ENCODE measurements at places on chromosomes 5 and 9.

- no peaks in the 10 kb centered on the region for H3K27me3 ChIP-seq
- H3K4me1 ChIP-seq = no peaks in the 10 kb centered on the region
- H3K36me3 ChIP-seq = no peaks in the 10 kb centered on the region
- no peak overlapping the region for H3K4me3 ChIP-seq
- DNase-seq = no peak
- no peak overlapping the region for H3K27ac ChIP-seq
Observed at GRCh38 chr5:17723876-17724275, 89.6 kb downstream of the TAF11L14 start.

DNA sequence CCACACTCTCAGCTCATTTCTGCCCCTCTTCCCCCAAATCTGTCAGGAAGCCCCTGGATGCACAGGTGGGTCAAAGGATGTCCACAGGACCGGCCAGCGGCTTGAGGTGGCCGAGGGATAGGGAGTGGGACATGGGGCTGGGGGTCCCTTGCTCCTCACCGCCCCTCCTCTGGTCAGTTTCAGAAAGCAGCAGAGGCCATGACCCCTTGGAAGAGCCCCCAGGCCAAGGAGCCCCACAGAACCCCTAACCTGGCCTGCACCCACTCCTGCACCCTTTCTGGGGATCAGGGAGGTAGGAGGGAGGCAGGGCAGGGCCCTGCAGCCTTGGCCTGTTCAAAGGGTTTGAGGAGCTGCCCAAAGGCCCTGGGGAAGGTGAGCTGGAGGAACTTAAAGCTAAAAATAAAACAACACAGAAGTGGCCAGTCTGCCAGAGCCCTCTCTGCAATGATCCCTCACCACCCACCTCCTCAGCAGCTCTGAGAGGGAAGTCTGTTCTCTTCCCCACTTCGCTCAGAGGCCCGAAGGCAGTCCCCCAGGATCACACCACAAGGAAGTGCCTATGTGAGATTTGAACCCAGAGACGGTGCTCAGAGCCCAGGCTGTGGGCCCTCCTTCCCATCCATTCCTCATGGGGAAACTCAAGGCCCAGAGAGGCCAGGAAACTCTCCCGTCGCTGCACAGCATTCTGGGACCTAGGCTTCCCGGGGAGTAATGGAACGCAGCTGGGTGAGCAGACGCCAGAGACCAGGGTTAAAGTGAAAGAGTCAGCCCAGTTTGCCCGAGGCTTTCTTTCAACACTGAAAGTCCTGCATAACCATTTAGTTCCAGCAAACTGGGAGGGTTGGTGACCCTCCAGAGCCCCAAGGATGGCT, 910 bp downstream of the ENG start:
- H3K27me3 ChIP-seq = no peaks in the 10 kb centered on the region
- no peaks in the 10 kb centered on the region for H3K4me1 ChIP-seq
- no peak for DNase-seq
- no peaks in the 10 kb centered on the region for H3K36me3 ChIP-seq
- peak overlapping the region; percentile 39 for H3K4me3 ChIP-seq
- H3K27ac ChIP-seq = peak overlapping the region; percentile 69

DNA sequence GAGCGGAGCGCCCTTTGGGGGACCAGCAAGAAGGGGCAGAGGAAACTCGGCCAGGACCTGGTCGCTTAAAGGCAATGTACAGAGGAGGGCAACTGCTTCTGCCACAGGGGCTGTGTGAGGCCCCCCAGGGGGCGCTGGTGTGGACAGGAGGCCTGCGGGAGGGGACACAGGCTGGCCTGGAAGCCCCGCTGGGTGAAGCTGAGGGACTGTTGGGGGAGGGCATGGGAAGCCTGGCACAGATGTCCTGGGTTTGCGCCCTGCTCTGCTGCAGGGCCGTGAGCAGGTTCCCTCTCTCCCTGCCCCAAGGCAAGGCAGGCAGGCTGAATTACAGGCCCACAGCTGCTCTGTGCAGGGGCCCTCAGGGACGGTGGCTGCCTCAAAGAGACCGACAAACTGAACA, 5.4 kb downstream of the MED22 start:
- peaks cover 8% of the 10 kb centered on the region for H3K4me1 ChIP-seq
- H3K36me3 ChIP-seq = peaks cover 17% of the 10 kb centered on the region
- DNase-seq = no peak
- no peaks in the 10 kb centered on the region for H3K27me3 ChIP-seq

GRCh38 chr5:56412601-56413379, 179.7 kb upstream of the ANKRD55 start:
- H3K27ac ChIP-seq = no peak overlapping the region
- peak; percentile 6 for DNase-seq
- no peaks in the 10 kb centered on the region for H3K27me3 ChIP-seq
- H3K4me3 ChIP-seq = no peak overlapping the region
- H3K36me3 ChIP-seq = no peaks in the 10 kb centered on the region

- H3K27me3 ChIP-seq = no peaks in the 10 kb centered on the region
- H3K4me1 ChIP-seq = no peaks in the 10 kb centered on the region
- no peak for DNase-seq
- H3K4me3 ChIP-seq = no peak overlapping the region
Observed at GRCh38 chr9:93461821-93462220, 8.4 kb upstream of the FAM120AOS start.

DNA sequence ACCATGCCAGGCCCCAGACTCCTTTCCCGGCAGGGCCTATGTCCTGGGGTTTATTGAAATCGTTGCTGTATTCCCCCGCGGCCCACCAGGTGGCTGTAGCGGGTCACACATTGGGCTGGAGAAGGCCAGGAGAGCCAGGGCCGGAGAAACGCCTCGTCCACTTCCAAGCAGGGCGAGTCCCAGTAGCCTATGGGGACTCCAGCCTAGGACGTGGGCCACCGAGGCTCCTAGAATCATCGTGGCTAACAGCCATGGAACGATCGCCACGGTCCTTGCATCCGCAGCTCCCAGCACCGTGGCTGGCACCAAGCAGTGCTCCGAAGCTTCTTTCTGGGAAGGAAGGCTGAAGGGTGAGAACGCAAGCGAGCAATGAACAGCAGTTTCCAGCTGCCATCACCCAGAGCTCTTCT, 87.7 kb downstream of the ENTREP1 start:
- no peaks in the 10 kb centered on the region for H3K36me3 ChIP-seq
- H3K4me3 ChIP-seq = no peak overlapping the region
- no peaks in the 10 kb centered on the region for H3K27me3 ChIP-seq
- H3K27ac ChIP-seq = no peak overlapping the region
- no peak for DNase-seq

- DNase-seq = no peak
- no peaks in the 10 kb centered on the region for H3K4me1 ChIP-seq
- no peaks in the 10 kb centered on the region for H3K36me3 ChIP-seq
- no peak overlapping the region for H3K27ac ChIP-seq
- H3K27me3 ChIP-seq = no peaks in the 10 kb centered on the region
Observed at GRCh38 chr9:79542735-79543620, 28.8 kb upstream of the TLE4 start.

- H3K4me3 ChIP-seq = no peak overlapping the region
- no peaks in the 10 kb centered on the region for H3K36me3 ChIP-seq
- no peaks in the 10 kb centered on the region for H3K4me1 ChIP-seq
- H3K27ac ChIP-seq = no peak overlapping the region
- no peak for DNase-seq
Observed at GRCh38 chr9:6305954-6306563, 22.1 kb upstream of the TPD52L3 start.

- H3K4me3 ChIP-seq = peak within 1 kb of the TSS; percentile 65
- peaks cover 11% of the 10 kb centered on the region for H3K4me1 ChIP-seq
- DNase-seq = peak; percentile 79
- H3K27ac ChIP-seq = peak within 1 kb of the TSS; percentile 87
- H3K36me3 ChIP-seq = no peaks in the 10 kb centered on the region
Observed at GRCh38 chr5:147509710-147510651, at the start of gene DPYSL3. DPYSL3 (minus strand) TSS chr5:147510068; CDS start chr5:147509858, 210 bp downstream.

DNA sequence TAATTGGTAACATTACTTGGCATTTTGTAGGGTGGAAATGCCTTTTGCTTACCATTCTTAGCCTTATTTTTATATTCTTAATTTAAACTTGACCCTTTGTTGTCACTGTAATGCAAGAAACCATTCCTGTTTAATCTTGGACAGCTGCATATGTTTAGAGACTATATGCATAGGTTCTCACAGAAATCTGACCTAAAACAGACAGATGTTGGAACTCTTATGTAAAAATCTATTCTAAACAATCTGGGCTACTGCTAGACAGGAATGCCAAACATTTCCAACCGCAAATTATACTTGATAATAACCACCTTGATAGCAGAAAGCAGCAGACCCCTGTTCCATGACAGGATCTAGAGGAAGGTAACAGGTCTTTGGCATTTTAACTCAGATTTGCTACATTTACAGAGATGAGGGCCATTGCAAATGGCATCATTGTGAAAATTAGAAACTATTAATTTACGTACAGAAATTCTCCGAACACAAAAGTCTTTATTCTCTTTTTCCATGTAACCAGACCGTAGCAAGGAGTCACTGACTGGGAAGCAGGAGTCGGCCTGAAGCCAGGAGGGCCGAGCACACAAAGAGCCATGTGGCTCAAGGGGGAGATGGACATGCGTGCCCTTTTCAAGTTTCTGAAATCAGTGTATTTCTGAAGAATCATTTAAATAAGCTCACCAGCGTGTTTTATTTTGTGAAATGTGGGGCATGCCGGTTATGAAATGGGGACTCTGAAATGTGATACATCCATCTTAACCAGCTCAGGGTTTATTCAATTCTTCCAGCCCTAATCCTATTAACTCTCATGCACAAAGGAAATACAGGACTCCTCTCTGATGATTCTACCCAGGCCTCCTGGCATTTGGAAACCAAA, 139.3 kb downstream of the AOPEP start:
- H3K36me3 ChIP-seq = no peaks in the 10 kb centered on the region
- H3K4me3 ChIP-seq = no peak overlapping the region
- H3K4me1 ChIP-seq = no peaks in the 10 kb centered on the region
- H3K27ac ChIP-seq = peak overlapping the region; percentile 79
- H3K27me3 ChIP-seq = no peaks in the 10 kb centered on the region
- DNase-seq = no peak

DNA sequence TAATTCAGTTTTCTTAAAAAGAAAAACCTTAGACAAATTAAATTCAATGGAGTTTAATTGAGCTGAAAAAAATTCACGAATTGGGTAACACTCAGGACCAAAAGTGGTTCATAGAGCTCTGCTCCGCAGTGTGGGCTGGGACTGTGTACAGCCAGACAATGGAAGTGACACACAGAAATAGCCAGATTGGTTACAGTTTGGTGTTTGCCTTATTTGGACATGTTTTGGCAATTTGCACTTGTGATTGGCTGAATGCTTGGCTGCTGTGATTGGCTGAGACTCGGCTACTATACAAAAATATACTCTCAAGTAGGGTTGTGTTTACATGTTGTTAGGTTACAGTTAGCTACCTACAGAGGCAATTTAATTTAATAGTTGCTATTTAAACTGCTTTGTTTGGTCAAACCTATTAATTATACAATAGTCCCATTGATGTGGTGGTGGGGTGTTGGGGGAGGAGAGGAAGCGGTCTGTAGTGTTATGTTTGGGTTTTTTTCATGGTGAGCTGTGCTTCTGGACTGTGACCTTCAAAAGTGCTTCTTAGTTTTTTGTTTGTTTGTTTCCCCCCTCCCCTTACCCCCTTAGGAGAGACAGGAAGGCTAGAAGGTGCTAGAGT, 95.2 kb downstream of the CNTLN start:
- no peak for DNase-seq
- no peaks in the 10 kb centered on the region for H3K27me3 ChIP-seq
- H3K27ac ChIP-seq = no peak overlapping the region
- no peaks in the 10 kb centered on the region for H3K4me1 ChIP-seq
- no peak overlapping the region for H3K4me3 ChIP-seq
- H3K36me3 ChIP-seq = no peaks in the 10 kb centered on the region

GRCh38 chr5:169173372-169173771, 127.6 kb downstream of the SLIT3 start:
- H3K27ac ChIP-seq = no peak overlapping the region
- no peaks in the 10 kb centered on the region for H3K36me3 ChIP-seq
- H3K4me1 ChIP-seq = no peaks in the 10 kb centered on the region
- H3K4me3 ChIP-seq = no peak overlapping the region

DNA sequence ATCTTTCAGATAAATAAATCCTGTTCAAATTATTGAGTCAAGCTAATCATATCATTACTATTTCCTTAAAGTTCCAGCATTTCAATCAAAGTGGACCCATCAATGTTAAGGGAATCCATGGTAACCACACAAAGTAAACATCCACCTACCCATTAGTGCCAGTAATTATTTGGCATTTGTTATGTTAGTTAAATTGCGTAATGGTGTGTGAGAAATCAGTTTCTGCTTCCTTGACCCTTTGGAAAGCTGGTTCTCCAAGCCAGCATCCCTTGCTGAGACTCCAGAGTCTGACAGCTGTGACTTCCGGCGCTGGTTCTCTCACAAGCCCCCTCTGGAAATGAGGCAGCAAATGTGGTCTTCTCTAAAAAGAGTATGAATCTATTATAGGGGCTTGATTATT, 308.6 kb upstream of the EFNA5 start:
- H3K4me1 ChIP-seq = no peaks in the 10 kb centered on the region
- no peak overlapping the region for H3K27ac ChIP-seq
- no peak overlapping the region for H3K4me3 ChIP-seq
- H3K27me3 ChIP-seq = no peaks in the 10 kb centered on the region
- no peak for DNase-seq
- H3K36me3 ChIP-seq = no peaks in the 10 kb centered on the region

DNA sequence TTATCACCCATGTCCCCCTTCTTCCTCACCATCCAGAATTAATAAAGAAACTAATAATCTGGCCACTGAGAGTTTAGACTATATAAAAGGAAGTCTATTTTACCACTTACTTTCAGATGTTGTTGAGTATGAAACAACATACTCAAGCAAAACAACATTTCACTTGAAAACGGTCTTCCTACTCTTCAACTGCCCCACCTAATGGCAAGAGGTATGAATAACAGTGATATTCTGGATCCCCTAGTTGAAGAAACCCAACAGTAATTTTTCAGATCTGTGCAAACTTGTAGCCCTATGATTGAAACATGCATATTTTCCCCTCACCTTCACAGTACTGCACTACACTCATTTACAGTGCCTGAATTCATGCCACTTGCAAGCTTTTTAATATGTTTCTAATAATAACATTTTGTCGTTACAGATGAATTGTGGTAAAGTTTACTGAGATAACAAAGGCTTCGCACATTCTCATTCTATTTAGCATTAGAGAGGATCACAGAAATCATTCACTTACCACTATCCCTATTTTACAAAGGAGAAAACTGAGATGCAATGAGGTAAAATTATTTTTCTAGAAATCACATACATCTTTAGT, 267.9 kb upstream of the PDE4D start:
- no peak for DNase-seq
- no peaks in the 10 kb centered on the region for H3K27me3 ChIP-seq
- no peaks in the 10 kb centered on the region for H3K4me1 ChIP-seq
- H3K4me3 ChIP-seq = no peak overlapping the region
- H3K27ac ChIP-seq = no peak overlapping the region
- H3K36me3 ChIP-seq = no peaks in the 10 kb centered on the region

GRCh38 chr5:14595891-14596290, 14.3 kb downstream of the OTULINL start:
- H3K4me3 ChIP-seq = no peak overlapping the region
- no peaks in the 10 kb centered on the region for H3K27me3 ChIP-seq
- H3K36me3 ChIP-seq = no peaks in the 10 kb centered on the region
- H3K4me1 ChIP-seq = peaks cover 5% of the 10 kb centered on the region

- no peaks in the 10 kb centered on the region for H3K4me1 ChIP-seq
- H3K4me3 ChIP-seq = peak overlapping the region; percentile 50
- H3K36me3 ChIP-seq = no peaks in the 10 kb centered on the region
- H3K27ac ChIP-seq = no peak overlapping the region
- no peak for DNase-seq
- H3K27me3 ChIP-seq = no peaks in the 10 kb centered on the region
Observed at GRCh38 chr9:137114220-137114612, 317 bp downstream of the DPP7 start.
